Iris pigment epithelial cell (primary cell): ENCODE measurements at places on chromosomes 7 and 10.

DNA sequence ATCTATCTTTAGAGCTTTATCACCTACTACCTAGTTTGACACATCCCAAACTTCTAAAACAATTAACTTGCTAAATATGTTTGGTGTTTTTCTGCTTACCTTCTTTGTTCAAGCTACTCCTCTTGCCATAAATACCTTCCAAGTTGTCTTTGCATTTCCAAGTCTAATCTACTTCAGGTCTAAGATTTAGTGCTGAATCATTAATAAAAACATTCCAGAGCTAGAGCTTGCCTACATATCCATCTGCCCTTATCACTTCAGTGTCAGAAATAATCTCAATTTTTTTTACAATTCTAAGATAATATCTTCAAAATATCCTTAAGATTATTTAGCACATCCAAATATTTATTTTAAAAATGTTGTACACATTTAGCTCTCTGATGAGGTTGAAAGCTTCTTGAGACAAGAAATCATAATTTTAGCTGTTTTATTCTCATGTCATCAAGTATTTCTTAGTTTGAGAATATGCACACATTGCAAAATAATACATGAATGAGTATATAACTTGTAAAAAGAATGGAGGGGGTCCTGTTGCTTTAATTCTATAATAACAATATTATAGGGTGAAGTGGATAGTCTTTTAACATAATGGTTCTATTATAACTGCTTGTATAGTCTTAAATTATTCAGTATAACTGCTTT is 466.3 kb downstream of the SEMA3D start:
- DNase-seq, result peak; percentile 51

GRCh38 chr7:99469381-99470065 is 3.2 kb upstream of the ZNF789 start:
- DNase-seq, result peak; percentile 36

DNA sequence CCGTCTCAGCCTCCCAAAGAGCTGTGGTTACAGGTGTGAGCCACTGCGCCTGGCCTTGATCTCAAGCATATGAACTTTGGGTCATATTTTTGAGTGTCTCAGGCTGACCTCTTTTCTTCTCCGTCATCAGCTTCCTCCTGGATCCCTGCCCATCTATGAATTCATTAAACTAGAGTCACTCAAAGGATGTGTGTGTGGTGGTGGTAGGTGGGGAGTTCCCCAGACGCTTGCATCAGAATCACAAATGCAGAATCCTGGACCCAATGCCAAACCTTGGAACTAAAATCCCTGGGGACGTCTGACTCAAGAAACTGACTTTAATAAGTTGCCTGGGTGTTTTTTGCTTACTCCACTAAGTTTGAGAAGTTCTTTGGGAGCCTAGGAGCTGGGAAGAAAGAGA is 6.7 kb upstream of the CREB5 start:
- peak; percentile 90 for DNase-seq

DNA sequence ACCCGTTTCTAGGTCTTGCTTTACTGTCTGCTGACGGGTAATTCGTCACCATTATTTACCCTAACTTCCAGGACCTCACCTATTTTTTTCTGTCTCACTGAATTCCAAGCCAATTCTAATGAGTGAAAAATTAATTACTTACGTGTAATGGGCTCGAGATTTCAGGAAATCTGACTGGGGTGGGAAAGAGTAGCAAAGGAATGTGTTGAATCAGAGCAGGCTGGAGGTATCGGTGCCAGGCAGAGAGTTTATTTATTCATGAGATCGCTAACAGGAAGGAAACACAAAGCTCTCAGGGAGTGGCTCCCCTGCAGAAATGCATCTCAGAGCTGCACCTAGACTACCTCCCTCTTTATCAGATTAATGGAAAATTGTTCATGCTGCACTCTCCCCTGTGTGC is 4.0 kb upstream of the DIP2C start:
- DNase-seq, result peak; percentile 60

GRCh38 chr7:5699467-5700384 is 81.7 kb downstream of the RNF216 start:
- DNase-seq, result peak; percentile 45

GRCh38 chr7:84085998-84086397 is 108.6 kb downstream of the SEMA3A start:
- no peak for DNase-seq
